ENCODE measurements at places on chromosomes 6 and 20.
A peak's percentile ranks its signal among the peaks of the same experiment; 100 is the strongest.

- DNase-seq = no peak
Measured at GRCh38 chr6:155442562-155442961, 13.1 kb downstream of the NOX3 start.

DNA sequence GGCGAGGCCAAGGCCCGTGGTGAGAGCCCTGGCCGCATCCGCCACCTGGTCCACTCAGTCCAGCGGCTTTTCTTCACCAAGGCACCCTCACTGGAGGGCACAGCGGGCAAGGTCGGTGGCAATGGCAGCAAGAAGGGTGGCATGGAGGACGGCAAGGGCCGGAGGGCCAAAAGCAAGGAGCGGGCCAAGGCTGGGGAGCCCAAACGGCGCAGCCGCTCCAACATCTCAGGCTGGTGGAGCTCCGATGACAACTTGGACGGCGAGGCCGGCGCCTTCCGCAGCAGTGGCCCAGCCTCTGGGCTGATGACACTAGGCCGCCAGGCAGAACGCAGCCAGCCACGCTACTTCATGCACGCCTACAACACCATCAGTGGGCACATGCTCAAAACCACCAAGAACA lies 109.2 kb upstream of the MYL9 start:
- no peak for DNase-seq

DNA sequence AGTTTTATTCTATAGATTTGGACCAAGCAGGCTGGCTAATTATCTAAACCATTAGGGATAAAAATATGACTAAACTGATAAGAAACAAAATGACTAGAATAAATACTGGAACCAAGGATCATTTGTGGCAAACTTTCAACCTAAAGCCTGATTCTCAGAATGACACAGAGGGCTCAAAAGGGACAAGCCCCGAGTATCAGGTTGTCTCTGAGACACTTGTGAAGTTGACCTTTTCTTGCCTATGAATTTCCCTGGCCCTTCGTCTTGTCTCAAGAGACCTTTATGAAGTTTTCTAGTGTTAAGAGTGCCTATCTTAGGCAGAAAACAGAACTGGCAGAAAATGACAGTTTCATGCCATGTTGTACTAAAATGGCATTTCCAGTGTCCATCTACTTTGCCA lies 68.3 kb downstream of the IMPG1 start:
- DNase-seq = no peak

- DNase-seq = no peak
Measured at GRCh38 chr6:154474648-154475428, 35.6 kb downstream of the CNKSR3 start.

GRCh38 chr6:37050045-37050853 lies 44.8 kb downstream of the FGD2 start:
- no peak for DNase-seq

GRCh38 chr6:42345696-42346416 lies 105.9 kb downstream of the TRERF1 start:
- DNase-seq = no peak

DNA sequence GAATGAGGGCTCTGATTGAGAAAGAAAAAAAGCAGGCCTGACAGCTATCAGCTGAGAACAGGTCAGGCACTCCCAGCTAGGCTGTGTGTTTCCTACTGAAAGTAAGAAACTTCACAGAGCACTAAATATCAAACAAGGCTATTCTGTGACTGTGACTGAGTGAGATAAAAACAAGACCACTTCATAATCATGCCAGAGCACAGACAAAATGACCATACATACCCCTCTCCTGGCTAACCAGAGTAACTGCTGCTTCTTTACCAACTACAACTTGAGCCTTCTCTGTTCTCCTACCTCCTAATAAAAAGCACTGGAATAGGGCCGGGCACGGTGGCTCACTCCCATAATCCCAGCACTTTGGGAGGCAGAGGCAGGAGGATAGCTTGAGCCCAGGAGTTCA lies 6.8 kb upstream of the BTN1A1 start:
- no peak for DNase-seq

DNA sequence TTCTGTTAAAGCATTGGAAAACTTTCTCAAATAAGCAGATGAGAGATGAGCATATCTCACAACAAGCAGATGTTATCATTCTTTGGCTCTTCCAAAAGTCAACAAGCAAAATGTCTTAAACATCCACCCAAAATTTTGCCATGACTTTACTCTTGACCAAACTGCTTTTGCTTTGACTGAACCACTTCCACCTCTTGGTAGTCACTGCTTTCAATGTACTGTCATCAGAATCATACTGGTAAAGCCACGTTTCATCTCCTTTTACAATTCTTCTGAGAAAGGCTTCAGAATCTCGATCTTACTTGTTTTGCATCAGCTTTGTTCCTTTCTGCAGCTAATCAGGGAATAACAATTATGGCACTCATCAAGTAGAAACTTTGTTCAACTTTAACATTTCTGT lies 498.5 kb upstream of the GJE1 start:
- no peak for DNase-seq

DNA sequence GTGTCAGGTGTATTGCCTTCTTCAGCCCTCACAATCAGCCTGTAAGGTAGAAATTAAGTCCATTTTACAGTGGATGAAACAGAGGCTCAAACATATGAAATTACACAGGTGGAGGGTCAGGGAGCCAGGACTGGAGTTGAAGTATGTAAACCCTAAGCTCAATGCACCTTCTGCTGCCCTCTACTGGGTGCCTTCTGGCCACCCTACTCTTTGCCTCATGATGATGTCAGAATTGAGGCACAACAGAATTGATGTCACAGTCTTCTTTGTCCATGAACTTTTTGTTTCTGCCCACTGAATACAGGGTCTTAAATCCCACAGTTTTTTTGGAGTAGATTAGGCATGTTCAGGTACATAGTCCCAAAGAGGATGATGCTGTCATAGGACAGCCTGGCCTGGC lies 400.8 kb upstream of the CHD6 start:
- DNase-seq = no peak

- no peak for DNase-seq
Measured at GRCh38 chr6:121897337-121897760, 461.9 kb downstream of the GJA1 start.

DNA sequence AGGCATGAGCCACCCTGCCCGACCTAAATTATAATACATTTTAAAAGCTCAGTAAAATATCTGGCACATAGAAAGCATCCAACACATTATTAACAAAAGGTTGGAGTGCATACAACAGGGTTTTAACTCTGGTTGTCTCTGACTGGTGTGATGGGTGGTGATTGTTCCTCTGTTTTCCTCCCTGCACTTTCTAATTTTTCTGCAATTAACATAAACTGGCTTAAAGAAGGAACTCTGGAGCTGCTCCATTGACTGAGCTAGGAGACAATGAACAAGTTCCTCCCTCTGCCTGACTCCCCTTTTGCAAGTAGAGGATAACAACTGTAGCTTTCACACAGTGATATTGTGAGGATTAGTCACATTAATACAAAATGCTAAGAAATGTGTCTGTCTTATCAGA lies 48.5 kb upstream of the SIRPG start:
- DNase-seq = no peak

DNA sequence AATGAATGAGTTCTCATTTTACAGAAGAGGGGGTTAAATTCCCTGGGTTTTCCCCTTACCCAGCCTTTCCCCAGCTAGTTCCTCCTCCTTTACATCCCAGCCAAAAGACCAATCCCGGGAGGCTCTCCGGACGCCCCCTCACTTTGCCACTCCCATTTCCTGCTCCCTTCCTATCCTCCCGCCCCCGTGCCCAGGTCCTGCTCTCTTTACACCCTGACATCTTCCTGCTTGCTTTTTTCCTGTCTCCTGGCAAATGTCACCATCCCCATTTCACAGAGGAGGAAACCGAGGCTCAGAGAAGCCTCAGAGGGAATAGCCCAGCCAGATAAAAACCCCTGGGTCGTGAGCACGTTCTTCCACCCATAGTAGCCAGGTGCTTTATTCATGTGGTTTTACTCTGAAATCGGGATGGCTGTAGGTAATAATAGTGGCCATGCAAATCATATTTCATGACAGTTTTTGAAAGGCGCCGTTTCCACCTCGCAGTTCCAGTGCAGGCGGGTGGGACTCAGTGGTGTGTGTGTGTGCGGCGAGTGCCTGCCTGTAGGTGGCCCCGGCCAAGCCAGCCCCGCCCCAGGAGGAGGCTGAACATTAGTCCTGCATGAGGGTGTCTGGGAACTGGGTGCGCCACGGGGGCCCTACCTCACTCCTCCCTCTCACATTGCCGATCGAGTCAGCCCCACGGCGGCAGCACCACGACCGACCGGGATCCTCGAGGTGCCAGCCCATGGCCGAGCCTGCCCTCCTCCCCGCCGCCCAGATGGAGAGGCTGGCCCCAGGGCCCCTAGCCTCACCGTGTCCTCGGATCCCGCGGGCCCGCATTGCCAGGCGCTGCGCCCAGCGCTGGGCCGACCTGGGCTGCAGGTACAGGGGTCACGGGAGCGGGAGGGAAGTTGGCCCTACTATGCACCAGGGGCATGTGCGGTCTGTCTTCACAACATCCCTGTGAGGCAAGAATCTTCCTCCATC lies at the start of gene ARHGAP40:
Gene ARHGAP40, plus strand, starts transcription at position 594 of the 969 bp plus-strand sequence.
- DNase-seq = no peak

GRCh38 chr6:53573299-53573698 lies 28.4 kb upstream of the GCLC start:
- DNase-seq = no peak

DNA sequence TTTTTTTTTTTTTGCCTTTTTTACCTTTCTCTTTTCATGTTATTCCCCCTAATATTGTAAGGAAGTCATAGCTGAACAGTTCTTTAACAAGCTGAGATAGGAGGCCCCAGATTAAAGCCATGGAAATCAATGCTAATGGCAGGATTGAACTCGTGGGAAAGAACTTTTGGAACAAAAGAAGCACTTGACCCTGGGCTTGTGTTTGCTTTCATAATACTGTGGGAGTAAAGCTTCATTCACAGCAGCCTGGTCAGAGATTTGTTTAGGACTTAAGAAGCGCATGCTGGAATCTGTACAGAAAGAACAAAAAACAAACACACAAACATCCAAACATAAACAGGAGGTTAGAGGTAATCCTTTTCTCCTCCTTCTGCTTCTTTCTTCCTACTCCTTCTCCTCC lies 5.1 kb downstream of the HEY2 start:
- DNase-seq = no peak

- DNase-seq = no peak
Measured at GRCh38 chr20:37737826-37738420, 44.1 kb downstream of the CTNNBL1 start.

DNA sequence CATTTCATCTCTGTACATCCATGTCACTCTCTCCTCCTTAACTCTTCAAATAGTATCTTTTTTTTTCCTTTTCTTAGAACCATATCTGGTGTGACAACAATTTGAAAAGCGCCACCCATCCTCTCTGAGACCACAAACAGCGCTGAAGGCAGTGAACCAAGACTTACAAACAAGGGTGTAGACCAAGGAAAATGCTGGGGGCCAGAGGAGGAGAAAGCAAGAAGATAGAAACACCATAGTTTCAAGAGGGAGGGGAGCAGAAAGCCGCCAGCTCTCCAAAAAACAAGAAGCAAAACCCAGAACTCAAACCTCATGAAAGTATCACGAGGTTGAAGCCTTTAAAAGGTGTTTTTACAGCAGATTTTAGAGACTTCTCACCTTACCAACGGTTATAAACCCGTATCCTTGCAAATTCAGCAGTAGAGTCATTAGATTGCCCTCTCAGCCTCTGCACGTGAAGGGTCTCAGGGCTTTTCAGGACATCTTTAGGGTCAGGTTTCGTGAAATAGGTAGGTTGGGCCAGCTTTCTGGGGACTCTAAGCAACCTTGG lies 13.3 kb upstream of the RIPOR2 start:
- DNase-seq = peak; percentile 34

- DNase-seq = no peak
Measured at GRCh38 chr20:20851385-20851784, 138.9 kb upstream of the RALGAPA2 start.

DNA sequence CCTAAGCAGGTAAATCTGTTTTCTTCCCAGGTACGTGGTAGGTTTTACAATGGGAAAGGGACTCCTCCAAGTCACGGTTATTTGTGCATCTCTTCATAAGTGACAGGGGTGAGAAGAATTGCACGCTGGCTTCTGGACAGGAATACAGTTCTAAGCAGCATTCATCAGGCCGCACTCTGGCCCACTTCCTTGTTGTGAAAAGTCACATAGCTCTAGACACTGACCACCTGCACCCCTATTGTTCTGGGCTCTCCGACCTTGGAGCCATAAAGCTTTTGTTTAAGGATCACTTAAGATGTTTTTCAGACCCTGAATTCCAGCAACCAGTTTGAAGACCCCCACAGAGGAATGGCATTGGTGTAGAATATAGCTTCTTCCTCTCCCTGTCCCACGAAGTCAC lies 31.4 kb downstream of the RAMACL start:
- no peak for DNase-seq

- no peak for DNase-seq
Measured at GRCh38 chr20:43750774-43751166, 24.0 kb upstream of the GTSF1L start.

- DNase-seq = no peak
Measured at GRCh38 chr6:11812951-11813350, 34.3 kb upstream of the ADTRP start.

GRCh38 chr20:23206995-23207394 lies 120.9 kb upstream of the CD93 start:
- no peak for DNase-seq

- no peak for DNase-seq
Measured at GRCh38 chr6:42769051-42769450, 12.8 kb upstream of the BICRAL start.

- DNase-seq = no peak
Measured at GRCh38 chr6:27096834-27097511, 150.5 kb upstream of the PRSS16 start.

- no peak for DNase-seq
Measured at GRCh38 chr6:146865756-146866379, 267.1 kb downstream of the ADGB start.

Data from stimulated activated CD4-positive, alpha-beta T cell treated with anti-CD3 and anti-CD28 coated beads, TNF-alpha, amount 100 ng/mL, for 1 hour (primary cell).